ENCODE measurements at places on chromosomes 7 and 10.
A peak's percentile ranks its signal among the peaks of the same experiment; 100 is the strongest.

GRCh38 chr7:92633211-92633906 lies 43.2 kb upstream of the FAM133B start:
- no peak for DNase-seq

GRCh38 chr10:114638821-114639625 lies 19.1 kb downstream of the ABLIM1 start:
- no peak for DNase-seq

DNA sequence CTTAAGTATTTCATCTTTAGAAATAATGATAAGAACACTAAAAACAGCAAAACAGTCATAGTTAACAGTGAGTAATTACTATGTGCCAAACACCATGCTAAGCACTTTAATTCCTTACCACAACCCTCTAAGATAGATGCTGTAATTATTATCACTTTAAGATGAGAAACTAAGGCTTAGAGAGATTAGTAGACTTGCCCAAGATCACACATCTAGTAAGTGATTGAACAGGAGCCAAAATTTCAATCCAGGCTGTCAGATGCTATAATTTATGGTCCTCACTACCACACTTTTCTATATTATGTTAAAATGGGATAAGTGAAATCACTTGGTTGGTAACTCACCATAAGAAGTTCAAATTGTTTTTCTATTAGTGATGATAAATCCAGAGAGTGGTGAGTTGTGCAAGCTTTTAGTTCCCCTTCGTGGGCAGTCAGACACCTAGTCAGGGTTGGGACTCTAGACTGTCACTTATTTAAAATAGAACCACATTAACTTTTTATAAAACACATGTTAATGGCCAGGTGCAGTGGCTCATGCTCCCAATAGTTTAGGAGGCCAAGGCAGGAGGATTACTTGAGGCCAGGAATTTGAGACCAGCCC lies 85.9 kb upstream of the GATA3 start:
- DNase-seq, result no peak

- DNase-seq, result no peak
These were observed 49.8 kb downstream of the STK31 start for GRCh38 chr7:23759671-23760391.

GRCh38 chr10:75585294-75585693 lies 153.9 kb downstream of the LRMDA start:
- no peak for DNase-seq

- no peak for DNase-seq
These were observed 9.8 kb downstream of the SAP25 start for GRCh38 chr7:100563809-100564400.

- no peak for DNase-seq
These were observed 6.7 kb upstream of the LRGUK start for GRCh38 chr7:134120405-134120804.

GRCh38 chr7:112866424-112866823 lies 76.2 kb upstream of the TMEM168 start:
- DNase-seq, result no peak

DNA sequence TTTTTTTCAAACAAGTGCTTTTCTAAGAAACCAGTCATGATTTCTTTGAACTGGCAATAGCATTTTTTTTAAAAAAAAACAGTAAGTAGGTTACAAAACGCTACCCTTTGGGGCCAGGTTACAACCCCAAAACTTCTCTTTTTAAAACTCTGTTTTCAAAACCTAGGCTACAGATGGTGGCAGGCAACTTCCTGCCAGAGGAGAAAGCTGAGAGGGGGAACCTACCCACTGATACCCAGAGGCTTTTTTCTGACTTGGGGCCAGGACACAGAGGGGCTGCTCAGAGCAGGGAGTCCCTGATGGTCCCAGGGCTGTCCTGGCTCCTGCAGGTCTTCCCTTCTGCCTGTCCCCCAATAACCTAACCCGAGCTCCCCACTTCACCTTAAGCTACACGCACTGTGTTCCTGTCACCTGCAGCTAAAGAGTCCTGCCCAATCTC lies 6.9 kb downstream of the STN1 start:
- DNase-seq, result no peak

- no peak for DNase-seq
These were observed 10.4 kb upstream of the SP8 start for GRCh38 chr7:20797042-20797461.

GRCh38 chr10:60430836-60431597 lies 41.3 kb upstream of the ANK3 start:
- DNase-seq, result no peak

DNA sequence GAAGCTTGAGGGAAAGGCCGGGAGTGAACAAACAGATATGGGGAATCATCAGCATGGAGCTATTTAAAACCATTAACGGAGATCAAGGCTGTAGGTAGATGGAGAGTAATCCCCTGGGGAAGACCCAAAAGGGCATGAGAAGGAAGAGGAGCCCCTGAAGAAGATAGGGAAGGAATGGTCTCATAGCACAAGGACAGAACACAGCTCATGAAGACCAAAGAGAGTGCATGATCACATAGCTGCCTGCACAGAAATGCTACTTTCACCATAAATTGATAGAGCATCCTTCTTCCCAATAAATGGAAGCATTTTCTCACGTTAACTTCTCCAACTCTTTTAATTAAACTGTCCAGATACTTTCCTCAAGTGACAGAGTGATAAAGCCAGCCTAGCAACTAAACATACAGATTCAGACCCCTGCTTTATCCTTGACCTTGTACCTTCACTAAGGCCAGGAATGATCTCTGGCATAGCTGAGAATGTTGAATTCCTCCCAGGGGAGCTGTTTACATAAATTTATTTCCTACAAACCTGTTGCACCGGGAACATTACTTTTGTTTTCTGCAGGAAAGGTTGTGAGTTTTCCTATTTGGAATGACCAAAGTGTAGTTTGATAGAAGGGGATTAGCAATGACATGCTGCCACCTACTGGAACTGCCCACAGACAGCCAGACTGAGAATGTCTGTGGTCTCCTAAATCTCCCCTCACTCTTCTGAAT lies 110.8 kb upstream of the LRGUK start:
- peak; percentile 2 for DNase-seq

DNA sequence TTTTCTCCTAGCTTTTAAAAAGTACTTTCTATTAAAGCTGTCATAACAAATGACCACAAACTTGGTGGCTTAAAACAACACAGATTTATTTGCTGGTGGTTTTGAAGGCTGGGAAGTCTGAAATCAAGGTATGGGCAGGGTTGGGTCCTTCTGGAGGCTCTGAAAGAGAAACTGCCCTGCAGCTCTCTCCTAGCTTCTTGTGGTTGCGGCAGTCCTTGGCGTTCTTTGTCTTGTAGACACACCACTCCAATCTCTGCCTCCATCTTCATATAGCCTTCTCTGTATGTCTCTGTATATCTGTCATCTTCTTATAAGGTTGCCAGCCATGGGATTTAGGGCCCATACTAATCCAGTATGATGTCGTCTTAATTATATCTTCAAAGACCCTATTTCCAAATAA lies 79.4 kb upstream of the PRR15 start:
- no peak for DNase-seq

GRCh38 chr10:8044331-8044907 lies 10.1 kb upstream of the GATA3 start:
- DNase-seq, result no peak

DNA sequence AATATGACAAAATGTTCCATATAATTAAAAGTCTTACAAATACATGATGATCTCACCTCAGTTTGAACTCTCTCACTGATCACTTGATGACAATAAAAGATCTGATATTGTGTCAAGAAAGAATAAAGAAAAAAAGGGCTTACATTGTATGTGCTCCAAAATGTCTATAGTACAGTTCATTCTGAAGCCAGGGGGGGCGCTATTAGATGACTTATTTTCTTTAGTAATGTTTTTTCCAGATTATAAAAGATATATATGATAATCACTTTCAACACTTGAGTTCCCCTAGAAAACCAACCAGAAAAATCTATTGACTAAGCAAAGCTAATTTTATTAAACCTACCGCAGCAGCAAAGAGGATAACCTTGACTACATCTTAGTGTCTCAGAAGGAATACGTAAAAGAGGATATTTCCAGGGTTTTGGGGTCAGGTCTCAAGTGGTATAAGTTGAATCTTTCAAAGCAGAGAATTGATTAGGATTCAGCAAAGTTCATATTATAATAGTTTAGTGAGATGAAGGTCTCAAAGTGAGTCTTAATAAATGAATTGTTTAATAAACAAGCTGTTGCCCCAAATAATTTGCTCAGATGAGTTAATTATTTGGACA lies 55.8 kb downstream of the PTN start:
- DNase-seq, result no peak

DNA sequence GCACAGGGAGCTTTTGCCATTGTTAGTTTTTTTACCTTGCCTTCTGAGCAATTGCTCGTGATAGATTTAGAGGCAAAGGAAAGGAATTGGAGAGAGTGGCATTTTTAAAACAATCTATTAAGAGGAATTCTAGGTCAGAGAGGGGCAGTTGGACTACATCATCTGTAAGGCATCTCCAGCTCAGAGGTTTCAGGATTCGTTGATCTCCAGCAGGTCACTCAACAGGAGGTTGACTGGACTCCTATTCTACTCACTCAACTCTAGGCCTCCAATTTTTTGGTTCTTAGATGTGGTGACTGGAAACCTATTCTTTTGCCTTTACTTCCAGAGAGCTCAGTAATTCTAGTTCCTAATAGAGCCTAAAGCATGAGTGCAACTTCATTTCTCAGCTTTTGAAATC lies 42.8 kb downstream of the TBXAS1 start:
- no peak for DNase-seq

DNA sequence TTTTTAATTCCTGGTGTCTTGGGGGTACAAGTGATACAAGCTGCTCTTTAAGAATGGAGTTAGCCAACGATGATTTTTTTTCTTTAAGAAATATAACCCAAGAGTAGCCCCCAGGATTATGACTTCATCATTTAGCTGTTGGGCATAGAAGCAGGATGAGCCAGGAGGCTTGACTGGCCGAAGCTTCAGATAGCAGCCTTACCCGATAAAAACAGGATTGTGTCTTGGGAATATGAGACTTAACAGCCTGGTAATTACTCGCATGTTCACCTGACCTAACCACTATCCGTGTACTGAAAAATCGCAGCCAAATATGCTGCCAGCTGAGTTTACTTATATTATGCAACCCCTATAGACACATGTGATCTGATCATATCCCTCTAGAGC lies 346.0 kb upstream of the BMPER start:
- no peak for DNase-seq

DNA sequence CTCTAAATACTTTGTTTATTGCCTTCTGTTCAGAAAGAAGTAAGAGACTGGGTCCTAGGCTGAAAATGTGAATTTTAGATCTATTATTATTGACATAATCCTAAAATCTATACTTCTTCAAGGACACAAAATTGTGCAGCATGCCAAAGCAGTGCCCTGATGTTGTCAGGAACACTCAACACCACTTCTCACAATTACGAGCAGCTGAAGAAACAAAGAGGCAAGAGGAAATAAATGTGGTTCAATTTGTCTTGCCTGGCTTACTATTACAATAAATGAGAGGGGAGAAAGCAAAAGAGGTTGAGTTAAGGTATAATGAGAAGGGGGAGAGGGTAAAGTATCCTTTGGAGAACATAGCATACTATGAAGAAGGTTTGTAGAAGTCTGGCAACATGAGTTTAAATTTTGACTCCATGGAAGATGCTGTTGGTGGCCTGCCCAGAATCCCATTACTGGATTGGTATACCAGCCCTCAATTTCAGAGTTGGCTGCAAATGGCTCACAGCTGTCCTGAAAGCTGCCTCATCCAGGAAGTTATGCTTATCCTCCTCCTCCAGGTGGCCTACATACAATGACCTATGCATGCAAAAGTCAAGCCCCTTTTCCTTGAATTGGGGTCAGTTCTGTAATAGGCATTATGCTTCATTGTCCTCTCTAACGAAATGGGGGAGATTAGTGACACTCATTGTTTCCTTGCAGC lies 274.6 kb upstream of the SMIM30 start:
- no peak for DNase-seq

DNA sequence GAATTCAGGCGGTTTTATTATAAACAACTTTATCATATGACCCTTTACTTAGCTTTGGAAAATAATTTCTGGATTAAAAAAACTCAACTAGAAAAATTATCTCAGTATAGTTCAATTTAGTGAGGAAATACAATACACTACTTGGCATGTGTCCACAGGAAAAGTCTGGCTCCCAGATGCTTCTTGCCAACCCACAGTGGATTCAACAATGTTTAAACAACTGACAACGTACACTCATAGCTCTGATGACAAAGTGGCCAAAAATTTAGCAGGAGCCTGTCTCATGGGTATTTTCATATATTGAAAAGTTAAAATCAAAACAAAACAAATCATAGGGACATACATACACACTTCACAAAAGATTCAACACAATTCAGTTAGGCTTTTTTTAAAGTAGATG lies 158.8 kb downstream of the SKAP2 start:
- no peak for DNase-seq

GRCh38 chr10:123643315-123643714 lies 22.8 kb upstream of the GPR26 start:
- no peak for DNase-seq

- DNase-seq, result no peak
These were observed 192.7 kb downstream of the KIF20B start for GRCh38 chr10:89894051-89894450.

DNA sequence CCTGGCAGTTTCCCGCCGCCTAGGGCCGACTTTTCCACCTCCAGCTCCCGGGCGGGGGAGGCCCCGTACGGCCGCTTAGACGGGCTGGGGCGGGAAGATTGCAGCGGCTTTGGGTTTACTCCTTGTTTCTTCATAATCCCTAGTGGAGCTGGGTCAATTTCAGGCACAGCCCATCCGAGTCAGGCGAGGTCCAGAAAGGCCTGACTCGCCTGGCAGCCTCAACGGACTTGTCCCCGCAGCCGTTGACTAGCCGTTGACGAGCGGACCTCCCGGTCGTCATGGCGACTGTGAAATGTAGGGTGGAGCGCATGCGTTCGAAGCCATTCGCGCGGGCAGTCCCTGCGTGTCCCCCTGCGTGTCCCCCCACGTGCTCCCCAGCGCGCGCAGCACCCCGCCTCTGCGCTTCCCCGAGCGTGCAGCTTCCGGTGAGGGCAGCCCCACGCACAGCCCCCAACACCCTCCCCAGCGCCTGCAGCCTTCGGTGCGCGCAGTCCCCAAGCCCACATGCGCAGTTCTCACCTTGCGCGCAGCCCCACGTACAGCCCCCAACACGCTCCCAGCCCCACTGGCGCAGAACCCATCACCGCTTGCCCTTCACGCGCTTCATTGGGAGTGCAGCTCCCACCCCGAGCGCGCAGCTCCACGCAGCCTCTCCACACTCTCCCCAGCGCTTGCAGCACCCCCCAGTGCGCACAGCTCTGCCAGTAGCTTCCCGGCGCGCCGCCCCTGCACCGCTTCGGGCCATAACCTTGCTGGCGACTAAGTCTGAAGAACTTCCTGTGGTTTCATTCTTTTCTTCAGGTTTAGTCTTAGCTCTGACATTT lies 67.8 kb downstream of the TBX20 start:
- peak; percentile 83 for DNase-seq

GRCh38 chr7:154744861-154745258 lies 258.1 kb downstream of the PAXIP1 start:
- no peak for DNase-seq

DNA sequence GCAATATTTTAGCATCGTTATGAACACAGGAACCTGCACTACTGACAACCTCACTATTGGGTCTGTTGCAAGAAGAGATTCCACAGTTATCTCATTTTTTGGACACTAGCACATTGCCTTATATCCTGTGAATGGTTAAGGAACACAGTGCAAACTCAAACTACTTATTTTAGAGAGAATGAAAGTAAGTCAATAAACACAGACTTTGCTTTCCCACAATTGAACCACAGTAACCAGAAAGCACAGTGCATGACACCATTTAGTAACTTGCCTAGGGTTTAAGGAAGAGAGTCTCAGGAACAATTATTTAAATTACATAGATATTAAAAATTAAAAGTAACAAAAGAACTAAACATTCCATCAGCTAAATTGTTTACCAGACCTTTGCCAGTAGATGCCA lies 468.8 kb downstream of the ZWINT start:
- no peak for DNase-seq

GRCh38 chr7:90238583-90238982 lies 6.4 kb upstream of the CFAP69 start:
- no peak for DNase-seq
